H54 (cell line): ENCODE measurements at places on chromosomes 1 and 21.
A peak's percentile ranks its signal among the peaks of the same experiment; 100 is the strongest.

DNA sequence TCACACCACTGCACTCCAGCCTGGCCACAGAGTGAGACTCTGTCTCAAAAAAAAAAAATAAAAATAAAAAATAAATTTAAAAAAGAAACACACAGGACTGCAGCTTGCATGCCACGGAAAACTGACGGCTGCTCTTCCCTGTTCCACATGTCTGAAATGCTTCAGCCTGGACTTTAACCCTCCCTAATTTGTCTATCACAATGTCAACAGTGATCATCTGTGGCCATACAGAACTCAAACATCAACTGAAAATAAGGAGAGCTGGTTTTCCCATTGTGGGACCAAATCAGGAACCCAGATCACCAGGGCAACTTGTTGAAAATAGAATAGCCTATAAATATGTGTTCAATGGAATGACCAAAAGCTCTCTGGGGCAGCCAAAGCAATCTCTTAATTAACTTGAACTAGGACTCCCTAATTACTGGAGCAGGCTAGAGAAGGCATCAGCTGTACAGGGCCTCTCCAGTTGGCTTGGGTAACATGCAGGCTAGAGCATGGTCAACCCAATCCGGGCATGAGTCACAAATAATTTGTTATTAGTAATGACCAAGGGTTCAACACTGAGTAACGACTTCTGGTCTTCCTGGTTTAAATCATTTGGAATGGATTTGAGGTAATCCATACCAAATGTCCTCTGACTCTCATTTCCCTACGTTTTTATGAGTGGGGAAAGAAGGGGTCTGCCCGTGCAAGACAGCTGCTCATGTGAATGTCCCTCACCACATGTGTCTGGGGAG lies 62.7 kb upstream of the KAZN start:
- no peak for DNase-seq

DNA sequence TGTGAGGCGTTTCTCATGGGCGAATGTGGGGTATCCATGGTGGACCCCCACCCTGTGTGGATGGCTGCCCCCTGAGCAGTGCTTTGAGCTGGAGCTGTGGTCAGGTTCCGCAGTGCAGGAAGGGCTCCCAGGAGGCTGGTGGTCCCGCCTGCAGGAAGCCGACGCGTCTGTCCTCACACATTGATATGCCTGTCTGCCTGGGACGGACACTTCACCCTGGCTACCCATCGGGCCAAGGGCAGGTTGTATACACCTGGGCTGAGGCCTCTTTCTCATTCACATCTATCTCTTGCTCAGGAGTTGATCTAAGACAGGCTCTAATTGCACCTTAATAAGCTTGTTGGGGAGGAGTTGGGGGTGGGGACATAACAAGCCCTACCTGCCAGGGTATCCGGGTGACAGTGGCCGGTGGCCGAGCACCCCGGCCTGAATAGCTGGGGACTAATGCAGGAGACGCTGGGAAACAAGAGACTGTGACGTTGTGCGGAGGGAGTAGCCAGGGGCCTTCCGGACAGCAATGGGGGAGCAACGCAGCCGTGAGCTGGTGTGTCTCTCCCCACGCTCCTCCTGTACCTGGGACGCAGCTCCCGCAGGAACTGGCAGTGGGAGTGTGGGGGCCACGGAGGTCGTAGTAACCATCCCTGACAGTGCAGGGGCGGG lies 21.7 kb downstream of the PDXK start:
- peak; percentile 49 for DNase-seq

DNA sequence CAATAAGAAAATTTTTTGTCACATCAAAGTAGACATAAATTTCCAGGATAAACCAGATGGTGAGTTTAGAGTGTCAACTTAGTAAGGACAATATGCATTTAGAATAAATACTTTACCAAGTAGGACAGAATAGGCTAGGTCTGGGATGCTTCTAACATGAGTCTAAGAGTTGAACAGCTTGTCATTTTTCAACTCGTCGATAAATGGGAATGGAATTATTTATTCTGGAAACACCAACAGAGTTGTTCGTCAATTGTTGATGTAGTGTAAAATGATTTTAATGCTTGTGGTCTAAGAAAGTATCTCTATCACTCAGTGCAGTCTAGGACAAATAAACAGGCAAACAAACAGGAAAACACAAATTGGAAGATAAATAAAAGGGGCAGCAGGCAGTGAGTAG lies 358.4 kb upstream of the ST6GALNAC5 start:
- DNase-seq: no peak

GRCh38 chr1:181257117-181257516 lies 168.6 kb downstream of the IER5 start:
- no peak for DNase-seq

DNA sequence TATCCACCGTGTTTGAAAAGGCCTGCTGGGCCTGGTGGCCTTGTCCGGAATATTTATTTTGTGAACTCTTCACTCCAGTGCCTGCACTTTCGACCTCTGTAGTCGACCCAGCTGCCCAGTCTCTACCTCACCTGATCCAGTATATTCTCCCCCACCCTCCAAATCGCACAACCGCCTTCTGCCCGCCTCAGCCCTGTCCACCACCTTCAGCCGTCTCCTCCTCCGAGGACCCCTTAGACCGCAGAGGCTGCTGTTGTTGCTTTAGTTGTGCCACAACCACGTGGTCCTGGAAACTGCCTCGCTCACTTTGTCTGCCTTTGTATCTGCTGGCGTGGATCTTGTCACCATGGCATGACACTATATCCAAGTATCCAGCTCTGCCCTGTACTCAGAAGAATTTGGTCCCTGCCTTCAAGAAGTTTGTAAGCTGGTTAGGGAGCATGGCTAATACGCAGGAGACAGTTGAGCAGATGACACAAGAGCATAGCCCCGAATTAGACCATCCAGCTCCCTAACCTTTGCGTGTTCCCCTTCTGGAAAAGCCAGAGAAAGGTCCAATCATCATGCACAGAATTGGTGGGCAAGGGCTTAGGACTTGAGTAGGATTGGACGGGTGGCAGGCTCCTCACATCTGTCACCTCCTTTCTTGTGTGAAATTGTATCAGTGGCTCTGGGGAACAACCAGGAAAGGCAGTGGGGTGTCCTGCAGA lies 1.5 kb downstream of the PHGDH start:
- DNase-seq: no peak

- DNase-seq: no peak
Observed at GRCh38 chr1:200776949-200777348, 38.3 kb downstream of the CAMSAP2 start.

GRCh38 chr1:163633366-163633765 lies 311.6 kb downstream of the NUF2 start:
- no peak for DNase-seq

- no peak for DNase-seq
Observed at GRCh38 chr1:166905900-166906299, 29.8 kb upstream of the TADA1 start.

- DNase-seq: no peak
Observed at GRCh38 chr1:84715342-84716019, 25.2 kb upstream of the SSX2IP start.

GRCh38 chr21:25871566-25871965 lies 136.8 kb downstream of the GABPA start:
- no peak for DNase-seq

DNA sequence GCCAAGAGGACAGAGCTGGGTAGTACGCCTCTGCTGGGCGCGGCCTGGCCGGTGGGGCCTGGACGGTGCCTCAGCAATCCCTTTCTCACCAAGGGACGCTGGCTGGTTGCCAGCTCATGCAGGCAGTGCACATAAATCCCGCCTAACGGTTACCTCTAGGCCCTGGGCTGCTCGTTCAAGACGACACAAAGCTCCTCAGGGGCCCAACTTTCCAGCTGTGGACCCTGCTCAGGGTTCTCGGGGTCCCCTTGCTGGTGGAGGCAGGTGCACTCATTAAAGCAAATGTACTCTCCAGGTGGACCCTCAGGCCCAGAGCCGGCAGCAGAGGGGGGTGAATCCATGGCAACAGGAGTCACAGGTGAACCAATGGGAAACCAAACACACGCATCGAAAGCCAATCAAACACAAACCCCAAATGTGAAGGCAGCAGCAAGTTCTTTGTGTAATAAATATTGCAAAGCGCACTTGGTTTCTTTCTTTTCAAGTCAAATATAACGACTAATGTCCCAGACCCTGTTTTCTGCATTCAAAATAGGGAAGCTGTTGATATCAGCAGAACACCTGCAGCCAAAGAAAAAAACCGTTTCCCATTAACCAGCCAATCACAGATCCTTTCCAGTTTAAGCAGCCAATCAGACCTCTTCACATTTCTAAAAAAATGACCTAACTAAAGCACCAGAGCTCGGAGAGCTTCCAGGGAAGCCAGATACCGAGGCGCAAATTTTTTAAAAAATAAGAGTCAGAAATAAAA lies 26.1 kb upstream of the CLSTN1 start:
- no peak for DNase-seq

DNA sequence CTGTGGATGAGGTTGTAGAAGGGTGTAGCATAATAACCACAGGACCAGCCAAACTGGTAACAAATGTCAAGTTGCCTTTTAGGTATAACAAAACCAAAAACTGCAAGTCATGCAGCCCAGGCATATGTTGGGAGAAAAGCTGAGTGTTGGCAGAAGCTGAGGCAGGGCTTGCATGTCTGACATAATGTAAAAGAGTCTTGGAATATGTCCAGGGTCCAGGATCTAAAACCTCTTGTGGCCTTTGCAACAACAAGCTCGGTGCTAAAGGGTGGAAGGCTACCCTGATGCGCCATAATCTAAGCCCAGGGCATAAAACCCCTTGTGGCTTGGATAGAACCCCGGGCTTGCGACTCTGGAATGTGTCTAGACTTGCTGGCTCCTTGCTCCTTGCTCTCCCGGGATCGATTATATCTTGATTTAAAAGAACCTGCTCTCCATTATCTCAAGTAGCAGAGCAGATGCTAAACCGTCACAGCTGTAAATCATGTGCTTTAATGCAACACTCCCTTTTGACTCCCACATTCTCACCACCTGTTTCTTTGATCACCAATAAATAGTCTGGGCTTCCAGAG lies 26.5 kb upstream of the SLC35A3 start:
- DNase-seq: no peak

DNA sequence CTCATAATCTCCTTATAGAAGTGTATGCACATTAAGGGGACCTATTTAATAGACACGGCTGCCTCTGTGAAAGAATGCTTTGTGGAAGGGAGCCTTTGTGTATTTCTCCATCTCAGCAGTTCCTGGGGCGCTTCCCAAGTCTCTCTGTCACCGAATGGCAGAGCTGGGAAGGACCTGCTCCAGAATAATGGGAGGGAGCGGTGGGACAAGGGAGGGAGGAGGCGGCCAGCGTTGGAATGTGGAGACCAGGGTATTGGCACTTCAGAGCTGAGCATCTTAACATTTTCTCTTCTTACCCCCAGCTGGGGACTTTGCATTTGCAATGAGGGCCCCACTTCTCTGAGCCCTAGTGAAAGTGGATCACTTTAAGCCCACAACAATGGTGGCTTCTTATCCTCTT lies 23.9 kb downstream of the CACHD1 start:
- DNase-seq: no peak

DNA sequence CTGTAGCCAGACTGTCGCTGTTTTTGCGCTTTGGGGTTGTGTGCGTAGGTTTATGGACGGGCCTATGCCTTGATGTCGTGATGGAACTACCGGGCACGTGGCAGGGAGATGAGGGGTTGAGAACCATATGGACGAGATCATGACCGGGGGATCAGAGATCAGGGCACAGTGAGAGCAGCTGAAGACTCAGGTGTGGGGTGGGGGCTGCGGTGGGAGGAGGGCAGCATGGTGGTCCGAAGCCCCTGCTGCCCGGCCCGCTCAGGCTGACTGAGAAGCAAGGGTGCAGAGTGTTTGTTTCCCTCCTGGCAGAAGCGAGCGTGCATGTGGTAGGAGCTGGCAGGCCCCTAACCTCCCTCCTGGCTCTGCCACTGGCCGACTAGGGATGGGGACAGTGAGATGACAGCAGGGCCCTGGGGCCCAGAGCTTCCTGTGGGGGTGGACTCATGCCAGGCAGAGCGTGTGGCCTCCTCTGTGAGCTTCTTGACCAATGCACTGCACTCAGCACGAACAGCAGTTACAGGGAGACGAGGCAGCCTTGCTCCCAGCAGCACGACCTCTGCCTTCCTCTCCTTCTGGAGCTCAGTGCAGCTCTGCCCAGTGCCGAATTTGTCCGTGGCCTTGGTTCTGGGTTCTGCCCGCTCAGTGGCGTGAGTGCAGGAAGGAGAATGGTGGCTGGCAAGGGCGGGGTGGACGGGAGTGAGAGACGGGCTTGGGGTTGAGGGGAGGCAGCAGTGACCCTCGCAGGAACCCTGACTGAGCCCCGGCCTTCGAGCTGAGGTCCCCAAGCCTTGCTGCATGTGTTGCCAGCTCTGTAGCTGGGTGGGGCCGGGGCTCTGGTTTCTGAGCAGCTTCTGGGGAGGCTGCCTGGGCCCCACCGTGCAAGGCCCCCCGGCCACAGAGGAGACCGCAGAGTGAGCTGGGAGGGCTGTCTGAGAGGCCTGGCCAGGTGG lies 22.2 kb upstream of the LRRC3 start:
- DNase-seq: no peak

- DNase-seq: peak; percentile 11
Observed at GRCh38 chr1:48697066-48697707, 79.5 kb downstream of the BEND5 start.

GRCh38 chr21:17925000-17925610 lies 105.9 kb upstream of the C21orf91 start:
- DNase-seq: peak; percentile 44

DNA sequence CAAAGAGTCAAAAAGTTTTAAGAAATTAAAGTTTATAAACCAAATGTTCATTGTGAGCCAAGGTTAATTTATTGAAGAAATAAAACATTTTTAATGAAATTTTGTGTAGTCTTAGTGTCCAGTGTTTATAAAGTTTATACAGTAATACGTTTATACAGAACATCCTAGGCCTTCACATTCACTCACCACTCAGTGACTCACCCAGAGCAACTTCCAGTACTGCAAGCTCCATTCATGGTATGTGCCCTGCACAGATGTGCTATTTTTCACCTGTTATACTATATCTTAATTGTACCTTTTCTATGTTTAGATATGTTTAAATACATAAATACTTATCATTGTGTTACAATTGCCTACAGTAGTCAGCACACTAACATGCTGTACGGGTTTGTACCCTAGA lies 33.6 kb downstream of the TYW3 start:
- no peak for DNase-seq

DNA sequence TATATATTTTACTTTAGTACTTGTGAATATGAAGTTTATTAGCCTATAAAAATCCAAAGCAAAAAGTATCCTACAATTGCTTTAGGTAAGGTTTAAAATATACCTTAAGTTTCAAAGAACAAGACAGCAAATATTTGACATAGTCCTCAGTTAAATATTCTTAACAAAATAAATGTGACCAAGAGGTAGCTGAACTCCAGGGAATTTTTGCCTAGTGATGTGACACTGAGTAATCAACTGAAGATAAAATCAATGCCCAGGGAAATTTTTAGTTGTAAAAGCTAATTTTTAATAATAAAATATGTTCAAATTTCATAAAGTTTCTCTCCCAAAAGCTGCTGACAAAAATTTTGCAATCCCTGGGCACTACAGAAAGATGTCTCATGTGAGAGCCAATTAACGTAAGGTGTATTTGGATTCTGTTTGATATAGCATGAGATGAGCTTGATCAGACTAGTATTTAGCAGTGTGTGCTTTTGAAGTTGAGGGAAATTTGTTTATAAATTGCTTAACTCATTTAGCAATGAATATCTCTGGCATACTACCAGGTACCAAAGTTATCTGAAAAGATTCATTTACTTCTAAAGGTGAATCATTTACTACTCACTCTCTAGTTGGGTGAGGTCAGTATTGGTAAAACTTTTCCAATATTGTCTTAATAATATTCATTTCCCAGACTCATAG lies 80.2 kb upstream of the PALMD start:
- no peak for DNase-seq
